NCI-H1417 treated with DMSO at 0.1 percent for 48 hours (cell line): ENCODE measurements at places on chromosomes 4 and X.

- DNase-seq = peak; percentile 29
Measured at GRCh38 chr4:23135792-23136645, 443.3 kb downstream of the GBA3 start.

DNA sequence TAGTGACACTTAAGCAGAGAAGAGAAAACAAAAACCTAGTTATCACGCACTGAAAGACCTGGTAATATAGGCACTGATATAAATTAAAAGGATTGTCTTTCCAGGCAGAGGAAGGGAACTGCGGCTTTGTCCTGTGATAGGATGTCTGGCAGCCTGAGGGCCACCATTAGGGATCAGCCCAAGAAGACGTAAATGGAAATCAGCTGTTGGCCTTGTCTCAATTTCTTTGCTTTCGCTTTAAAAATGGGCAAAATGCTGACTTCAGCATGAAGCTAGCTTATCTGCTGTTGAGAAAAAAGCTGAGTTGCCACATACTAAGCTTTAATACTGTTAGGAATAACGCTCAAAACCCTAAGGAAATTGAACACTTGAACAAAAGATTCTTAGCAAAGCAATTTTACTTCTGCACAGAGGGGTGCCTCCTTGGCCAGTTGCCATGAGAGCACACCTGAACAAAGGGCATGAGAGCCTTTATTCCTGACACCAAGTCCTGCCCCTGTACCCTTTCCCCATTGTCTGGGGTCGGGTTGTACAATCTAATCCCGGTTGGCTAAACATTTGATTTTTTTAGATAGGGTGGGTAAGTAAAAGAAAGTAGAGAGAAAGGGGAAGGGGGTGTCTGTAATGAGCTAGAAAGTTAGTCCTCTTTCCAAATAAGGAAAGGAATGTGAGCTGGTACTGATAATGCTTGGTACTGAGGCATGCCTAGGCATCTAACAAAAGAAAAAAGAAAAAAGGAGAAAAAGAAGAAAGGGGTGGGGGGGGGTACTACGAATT, 85.1 kb upstream of the UCP1 start:
- no peak for DNase-seq

- no peak for DNase-seq
Measured at GRCh38 chrX:105565856-105566255, 256.5 kb upstream of the NRK start.

DNA sequence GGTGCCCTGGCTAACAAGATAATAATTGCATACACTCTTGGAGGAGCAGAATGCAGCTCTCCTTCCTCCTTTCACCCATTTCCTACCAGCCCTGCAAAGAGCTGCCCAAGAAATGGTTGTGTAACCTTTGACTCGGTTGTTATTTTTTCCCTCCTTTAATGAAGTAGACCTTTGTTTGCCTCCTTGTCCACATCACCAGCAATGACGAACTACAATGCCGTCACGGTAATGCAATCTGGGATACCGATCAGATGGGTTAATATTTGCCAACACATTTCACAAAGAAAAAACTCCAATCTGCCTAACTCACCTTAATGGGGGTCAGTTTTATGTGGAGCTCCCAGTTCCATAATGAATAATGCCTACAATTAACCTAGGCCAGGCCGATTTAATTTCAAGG, 32.0 kb downstream of the GPRIN3 start:
- DNase-seq = no peak

- no peak for DNase-seq
Measured at GRCh38 chr4:180152831-180153230, 2090.4 kb upstream of the TENM3 start.

DNA sequence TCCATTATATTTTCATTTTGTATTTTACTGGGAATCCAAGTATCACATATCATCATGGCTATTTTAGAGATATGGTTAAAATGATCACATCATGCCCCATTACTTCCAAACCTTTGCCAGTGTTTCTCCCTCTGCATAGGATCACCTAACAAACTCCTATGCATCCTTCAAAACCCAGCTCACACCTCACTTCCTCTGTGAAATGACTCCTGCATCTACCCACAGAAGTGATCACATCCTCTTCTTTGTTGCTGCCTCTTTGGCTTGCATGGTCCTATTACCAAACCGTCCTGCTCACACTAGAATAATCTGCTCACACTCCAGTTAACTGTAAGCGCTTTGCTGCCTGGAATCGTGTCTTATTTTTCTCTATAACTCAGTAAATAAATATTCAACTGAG, 74.7 kb upstream of the C4orf50 start:
- DNase-seq = no peak

DNA sequence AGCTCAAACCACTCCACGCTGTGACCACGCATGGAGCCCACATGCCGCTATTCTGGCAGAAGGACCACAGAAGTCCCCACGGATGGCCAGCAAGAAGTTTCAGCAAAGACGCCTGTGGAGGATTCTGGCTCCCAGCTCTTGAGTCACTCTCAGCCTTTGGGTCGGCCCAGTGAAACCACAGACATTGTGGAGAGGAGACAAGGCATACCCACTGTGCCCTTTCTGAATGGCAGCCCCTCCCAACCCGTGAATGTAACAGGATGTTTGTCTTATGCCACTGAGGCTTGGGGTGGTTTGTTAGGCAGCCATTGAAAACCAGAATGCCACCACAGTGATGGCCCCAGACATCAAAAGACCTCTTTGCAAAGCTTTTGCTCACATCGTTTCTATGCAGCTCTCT, 42.7 kb downstream of the ABLIM2 start:
- no peak for DNase-seq

DNA sequence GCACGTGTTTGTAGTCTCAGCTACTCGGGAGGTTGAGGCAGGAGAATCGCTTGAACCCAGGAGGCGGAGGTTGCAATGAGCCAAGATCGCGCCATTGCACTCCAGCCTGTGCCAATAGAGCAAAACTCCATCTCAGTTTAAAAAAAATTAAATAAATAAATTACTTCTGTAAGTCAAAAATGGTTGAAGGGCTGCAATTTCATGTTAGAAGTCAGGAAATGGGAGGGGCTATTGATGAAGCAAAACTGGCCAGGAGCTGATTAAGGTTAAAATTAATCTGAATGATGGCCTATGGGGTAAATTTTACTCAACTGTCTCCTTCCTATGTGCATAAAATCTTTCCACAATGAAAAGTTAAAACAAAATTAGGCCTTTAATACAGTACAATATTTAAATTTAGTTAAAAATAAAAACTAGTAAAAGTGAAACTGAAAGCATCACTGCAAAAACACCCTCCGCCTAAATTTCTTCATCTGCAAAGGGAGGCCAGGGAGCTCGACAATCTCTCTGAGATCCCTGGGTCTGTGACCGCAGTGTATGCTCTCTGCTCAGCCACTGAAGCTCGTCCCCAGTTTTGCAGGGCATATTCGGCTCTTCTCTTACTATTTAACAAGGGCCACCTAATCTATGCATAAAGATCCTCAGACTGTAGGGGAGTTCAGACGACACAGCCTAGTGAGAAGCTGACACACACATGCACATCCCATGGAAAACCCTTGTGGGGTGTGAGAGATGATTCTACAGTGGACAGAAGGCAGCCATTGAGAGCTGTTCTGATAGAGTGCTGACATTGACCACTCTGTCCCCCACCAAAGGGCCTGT, 57.2 kb downstream of the IRF2 start:
- DNase-seq = no peak

GRCh38 chr4:30726090-30726675, 6.0 kb downstream of the PCDH7 start:
- DNase-seq = no peak

GRCh38 chr4:190020790-190021717, 6.0 kb downstream of the FRG2 start:
- no peak for DNase-seq

GRCh38 chrX:44871931-44872820, 812 bp upstream of the KDM6A start:
- DNase-seq = no peak

DNA sequence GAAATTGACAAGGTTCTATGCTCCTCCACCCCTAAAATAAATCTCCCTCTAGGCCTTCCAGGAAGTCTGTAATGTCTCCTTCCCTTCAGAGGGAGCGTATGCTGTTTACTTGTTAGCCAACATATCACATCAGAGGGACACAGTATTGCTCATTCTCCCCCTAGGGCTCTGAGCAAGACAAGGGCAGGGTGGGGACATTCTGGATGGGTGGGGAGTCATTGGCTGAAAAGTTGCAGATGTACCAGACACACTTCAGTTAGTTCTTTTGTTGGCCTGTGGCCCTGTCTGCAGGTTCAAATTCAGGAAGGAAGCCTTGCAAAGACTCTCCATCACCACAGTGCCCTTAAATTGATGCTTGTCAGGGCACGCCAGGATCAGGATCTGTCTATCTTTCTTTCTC, 106.3 kb upstream of the TEX13D start:
- DNase-seq = no peak

GRCh38 chr4:61162116-61162515, 38.0 kb upstream of the ADGRL3 start:
- DNase-seq = no peak

DNA sequence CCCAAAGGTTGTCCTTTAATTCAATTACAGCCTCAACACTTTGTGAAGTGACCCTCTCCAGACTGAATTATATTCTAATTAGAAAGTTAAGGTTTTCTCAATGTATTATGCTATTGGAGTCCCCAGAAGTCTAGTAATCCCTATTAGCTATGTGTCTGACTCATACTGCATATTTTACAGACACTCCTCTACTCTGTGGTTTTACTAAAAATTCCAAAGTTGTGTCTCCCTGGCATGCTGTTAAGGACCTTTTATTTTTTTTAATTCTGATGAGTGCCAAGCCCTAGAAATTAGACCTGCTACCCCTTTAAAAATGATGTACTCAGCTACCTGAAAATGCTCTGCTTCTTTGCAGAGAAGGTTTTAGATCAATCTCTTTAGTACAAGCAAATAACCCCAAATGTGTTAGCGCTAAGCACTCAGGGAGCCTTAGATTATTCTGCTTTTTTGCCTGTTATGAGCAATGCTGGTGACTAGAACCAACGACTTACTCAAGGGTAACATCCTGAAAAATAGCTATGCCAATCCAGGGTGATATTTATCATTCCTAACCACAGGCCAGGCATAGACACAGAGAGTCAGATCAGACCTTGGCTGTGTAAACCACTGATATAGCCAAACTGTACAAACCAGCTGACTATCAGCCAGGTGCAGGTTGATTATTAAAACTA, 26.1 kb upstream of the CXCL13 start:
- no peak for DNase-seq

- DNase-seq = no peak
Measured at GRCh38 chr4:184731056-184731455, 2.8 kb downstream of the CENPU start.

DNA sequence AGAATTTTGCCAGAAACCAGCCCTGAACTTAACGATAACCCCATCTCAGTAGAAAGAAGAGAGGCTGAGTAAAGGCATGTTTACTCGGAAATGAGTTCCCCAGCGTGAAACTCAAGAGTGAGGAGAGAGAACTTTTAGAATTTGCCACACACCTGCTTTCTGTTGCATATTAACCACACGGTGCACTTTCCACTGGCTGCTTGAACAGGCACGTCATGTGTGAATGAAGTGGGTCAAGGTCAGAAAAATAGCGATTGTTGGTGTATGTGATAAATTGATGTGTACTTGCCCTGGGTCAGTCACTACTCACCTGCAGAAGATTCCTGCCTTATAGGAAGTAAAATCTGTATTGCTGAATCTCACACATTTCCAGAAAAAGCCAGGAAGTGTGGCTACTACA, 395.7 kb downstream of the TRIML1 start:
- no peak for DNase-seq

DNA sequence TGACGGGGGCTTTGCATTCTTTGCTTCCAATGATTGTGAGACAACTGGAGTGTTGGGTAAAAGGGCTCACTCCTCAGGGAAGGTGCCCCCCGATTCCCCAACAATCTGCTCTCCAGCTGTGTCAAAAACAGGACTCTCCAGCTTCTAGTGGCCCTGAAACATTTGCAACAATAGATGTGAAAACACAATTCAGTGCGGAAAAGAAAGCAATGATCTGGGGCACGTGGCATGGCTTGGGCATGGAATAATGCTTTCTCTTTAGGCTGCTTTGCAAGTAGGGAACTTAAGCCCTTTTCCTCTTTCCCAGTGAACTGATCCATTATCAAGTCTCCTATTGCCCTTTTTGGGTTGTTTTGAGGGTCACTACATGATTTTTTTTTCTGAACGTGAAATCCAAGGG, 239.9 kb downstream of the C4orf33 start:
- no peak for DNase-seq
